ENCODE measurements at places on chromosomes 5 and 9.

DNA sequence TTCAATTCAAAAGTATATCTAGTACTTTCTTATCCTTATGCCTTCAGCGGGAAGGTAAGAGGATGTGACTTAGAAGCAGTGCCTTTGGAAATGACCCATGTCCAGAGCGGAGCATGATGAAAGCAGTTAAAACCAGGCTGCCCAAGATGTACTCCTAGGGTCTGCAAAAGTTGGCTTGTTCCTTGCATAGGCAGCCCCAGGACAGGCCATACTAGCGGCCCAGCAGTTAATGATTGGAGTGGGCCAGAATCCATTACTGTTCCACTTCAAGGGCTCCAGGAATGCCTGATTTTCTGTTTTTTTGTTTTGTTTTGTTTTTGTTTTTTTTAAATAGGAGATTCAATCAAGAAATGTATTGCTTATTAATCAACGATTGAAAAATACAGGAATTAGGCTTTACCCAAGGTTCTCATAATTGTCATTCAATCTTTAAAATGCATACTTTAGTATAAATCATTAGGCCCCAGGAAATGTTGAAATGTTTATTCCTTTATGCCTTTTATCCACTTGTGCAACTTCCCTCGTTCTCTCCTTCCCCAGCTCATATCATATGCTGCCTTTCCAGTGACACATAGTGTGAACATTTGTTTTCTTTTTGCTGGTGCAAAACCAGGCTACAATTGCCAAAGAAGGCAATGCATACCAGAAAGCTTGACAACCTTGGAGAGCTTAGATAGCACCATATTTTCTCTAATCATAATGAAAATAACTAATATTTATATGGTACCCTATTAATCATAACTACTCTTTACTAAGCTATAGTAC lies 190.8 kb downstream of the ARHGEF28 start:
- no peak for DNase-seq

- no peak for DNase-seq
Measured at GRCh38 chr9:92342825-92343488, 17.2 kb downstream of the CENPP start.

GRCh38 chr9:119938871-119939270 lies 569.6 kb upstream of the BRINP1 start:
- no peak for DNase-seq

DNA sequence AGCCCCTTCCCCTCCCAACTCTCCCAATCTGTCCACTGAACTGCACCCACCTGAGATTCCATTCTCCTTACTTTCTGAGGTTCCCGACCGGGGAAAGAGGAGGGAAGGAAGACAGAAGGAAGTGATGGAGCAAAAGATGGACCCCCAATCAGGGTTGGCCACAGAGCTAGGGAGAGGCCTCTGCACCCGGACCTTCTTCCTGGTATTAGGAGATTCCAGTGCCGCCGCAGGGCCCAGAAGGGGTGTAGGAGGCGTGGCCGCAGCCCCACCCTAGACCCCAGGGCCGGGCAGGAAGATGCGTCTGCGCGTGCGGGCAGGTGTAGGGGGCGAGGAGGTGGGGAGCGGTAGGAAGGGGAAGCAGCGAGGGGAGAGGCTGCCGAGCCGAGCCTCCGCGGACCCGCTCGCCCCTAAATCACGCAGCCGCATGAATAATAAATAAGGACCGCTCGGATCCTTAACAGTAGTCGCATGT lies 104.2 kb upstream of the MVB12B start:
- no peak for DNase-seq

- no peak for DNase-seq
Measured at GRCh38 chr9:91303741-91304415, 57.8 kb downstream of the AUH start.

- DNase-seq = no peak
Measured at GRCh38 chr5:147686421-147686820, 96.1 kb downstream of the JAKMIP2 start.

DNA sequence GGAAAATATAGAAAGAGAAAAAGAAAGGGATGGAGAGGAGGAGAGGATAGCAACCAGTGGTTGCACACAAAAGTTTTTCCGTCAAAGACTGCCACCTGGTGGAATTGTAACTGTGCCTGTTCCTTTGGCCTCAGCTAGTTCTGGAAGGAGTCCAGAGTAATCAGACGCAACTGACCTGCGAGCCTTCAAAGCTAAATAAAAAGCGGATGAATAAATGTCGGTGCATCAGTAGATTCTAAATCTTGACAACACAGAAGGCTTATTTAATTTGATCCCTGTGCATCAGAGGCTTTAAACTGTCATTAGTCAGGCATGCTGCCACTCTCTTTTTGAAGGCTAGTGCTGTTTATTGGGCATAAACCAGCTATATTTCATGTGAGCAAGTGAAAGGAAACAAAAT lies 132.9 kb upstream of the ACO1 start:
- DNase-seq = no peak

- no peak for DNase-seq
Measured at GRCh38 chr5:82749461-82749820, 327.8 kb downstream of the TMEM167A start.

DNA sequence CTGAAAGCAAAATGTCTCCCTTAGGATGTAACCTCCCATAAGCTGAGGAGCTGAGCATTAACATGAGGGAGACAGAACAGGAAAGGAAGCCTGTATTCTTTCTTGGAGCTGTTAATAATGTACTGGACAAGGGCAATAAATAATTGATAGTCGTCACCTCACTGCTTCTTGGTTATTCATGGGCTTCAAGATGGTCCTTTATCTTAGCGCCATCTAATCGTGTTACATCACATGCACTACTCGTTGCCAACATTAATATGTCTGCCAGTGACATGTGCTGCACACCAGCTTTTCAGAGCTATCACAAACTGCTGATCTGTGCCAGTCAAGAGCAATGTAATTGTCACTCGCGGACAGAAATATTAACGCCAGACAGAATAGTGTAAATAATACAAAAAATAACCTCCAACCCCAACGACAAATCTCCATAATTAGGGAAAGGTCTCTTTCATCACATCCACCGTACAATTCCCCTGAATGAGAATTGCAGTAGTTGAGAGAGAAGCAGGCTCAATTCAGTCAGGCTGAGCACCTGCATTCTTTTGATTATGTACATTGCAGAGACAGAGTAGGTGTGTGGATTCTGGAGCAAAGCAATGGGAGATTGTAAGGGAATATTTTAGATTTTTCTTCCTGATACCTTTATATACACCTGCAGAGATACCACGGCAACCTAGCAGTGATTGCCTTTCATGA lies 267.1 kb downstream of the SPATA31D1 start:
- DNase-seq = no peak

DNA sequence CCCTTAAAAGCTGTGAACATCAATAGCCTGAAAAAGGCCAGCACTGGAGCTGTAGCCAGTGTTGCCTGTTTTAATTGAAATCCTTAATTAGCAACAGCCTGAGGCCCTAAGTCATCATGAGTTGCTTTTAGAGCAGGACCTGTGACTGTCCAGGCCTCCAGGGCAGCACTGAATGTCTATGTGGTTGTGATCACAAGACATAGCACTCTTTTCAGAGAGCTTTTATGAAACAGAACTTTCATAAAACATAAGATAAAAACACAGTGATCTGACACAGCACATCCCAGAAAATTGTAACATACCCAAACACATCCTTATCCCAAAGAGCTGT lies 85.5 kb upstream of the MYO10 start:
- DNase-seq = no peak

DNA sequence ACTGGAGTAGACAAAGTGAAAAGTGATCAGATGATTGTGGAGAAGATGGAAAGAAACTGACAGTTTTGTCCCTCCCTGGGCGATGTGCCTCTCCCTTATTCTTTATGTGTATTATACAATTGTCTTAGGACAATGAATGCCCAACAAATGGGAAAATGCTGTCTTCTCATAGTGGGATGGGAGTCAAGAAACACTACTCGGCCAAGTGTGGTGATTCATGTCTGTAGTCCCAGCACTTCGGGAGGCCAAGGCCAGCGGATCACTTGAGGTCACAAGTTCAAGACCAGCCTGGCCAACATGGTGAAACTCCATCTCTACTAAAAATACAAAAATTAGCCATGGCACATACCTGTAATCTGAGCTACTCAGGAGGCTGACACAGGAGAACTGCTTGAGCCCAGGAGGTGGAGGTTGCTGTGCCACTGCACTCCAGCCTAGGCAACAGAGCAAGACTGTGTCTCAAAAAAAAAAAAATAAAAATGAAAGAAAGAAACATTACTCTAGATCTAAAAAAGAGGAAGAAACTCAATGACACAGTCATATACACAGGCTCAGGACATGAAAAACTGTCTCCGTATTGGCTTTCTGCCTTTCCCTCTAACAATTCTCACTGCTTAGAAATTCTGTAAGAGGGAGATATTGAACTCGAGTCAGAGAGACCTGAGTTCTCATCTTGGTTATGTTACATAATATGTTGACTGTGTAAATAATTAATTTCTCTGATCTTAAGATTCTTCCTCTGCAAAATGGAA lies 67.9 kb upstream of the TARS1 start:
- no peak for DNase-seq

DNA sequence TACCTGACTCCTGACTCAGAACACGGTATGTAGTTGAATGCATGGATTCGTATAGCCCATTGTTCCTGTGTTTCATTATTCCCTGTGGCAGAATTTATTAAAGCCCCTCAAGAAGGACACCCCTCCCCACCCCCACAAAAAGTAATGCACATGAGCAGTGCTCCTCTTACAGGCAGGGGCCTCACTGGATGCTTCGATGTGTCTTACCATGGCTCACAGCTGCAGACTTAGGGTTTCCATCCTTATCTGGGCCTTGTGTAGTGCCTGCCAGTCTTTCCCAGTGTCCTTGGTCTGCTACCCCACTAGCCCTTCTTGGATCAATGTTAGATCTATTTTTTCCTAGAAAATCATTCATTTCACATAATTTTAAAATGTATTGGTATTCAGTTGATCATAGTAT lies 14.9 kb downstream of the EXOSC3 start:
- no peak for DNase-seq

GRCh38 chr9:100443781-100444768 lies 17.1 kb downstream of the MSANTD3 start:
- no peak for DNase-seq

DNA sequence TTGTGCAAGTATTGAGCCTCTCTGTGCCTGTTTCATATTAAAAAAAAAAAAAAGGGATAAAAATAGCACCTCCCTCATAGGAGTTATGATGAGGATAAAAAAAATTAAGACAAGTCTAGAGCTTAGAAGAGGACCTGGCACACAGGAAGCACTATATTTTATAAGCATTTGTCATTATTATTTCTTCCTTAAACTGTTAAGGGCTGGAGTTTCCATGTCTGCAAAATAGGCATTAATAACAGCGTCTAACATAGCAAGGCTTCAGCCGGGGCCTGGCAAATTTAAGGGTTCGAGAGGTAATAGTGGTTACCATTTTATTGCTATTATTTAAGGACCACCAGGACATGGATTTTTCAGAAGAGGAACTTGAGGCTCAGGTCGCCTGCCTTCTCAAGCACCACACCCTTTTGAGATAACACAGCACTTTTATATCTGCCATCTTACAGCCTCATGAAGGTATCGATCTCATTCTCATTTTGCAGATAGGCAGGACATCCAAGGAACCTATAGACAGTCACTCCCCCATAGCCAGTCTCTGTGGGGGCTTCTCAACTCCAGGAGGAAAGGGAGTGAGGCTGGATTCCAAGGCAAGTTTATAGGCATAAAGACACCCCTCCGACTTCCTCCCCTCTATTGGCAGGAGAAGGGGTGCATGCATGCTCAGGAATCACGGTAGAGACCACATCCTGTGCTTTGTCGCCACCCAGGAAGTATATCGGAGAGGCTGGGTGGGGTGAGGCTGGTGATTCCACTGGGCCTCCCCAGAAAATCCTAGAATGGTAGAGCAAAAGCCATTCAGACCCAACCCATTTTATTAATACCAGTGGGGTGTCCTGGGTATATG lies 2.4 kb downstream of the ANXA6 start:
- no peak for DNase-seq

GRCh38 chr9:86340356-86341006 lies 13.7 kb downstream of the TUT7 start:
- no peak for DNase-seq

DNA sequence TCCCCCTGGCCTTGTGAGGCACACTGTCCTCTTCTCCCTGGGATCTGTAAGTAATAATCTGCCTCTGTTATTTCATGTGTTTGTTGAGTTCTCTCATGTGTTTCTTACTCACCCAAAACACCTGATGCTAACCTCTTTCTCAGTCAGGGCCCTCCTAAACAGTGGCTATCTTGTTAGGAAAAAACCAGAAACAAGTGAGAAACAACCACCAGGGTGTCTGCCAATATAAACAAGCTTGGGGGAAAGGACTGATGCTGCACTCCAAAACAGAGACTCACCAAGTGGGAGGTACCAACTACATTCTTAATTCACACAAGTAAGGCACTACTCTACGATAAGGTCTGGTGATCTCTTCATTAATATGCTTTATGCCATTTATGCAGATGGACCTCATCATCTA lies 564.4 kb downstream of the SEMA5A start:
- no peak for DNase-seq

DNA sequence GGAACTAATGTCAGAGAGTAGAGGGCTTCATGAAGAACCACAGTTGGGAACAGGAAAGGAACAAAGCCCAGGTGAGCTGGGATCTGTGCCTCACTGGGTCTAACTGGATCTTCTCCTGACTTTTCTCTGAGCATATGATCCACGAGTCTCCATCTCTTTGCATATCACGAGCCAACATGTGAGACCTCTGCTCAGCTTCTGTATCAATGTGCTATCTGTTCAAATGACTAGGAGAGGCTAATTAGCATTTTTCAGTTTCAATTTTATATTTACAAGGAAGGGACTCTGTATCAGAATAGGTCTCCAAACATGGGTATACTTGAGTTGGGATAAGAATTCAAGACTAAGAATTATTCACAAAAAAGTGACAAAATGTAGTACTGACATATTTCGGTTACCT lies 73.8 kb upstream of the SGCD start:
- no peak for DNase-seq

DNA sequence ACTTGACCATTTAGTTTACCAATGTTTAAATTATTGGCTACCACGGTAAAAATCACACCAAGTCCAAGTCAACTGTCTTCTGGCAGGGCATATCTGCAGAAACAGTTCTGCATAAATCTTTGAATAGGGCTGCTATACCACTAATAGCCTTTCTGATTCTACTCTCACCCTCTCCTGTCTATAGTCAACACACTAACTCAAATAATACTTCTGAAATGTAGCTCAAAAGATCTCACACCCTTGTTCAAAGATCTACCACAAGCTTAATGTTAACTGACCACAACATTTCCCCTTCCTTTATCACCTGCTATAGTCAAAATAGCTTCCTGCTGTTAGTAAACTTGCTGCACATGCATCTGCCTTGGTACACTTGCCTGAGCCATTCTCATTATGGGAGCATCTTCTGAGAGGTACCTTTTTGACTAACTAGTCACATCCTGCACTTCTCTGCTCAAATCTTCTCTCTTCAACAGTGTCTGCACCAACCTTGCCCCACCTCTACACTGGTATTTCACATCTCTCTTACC lies 319.4 kb downstream of the CDH10 start:
- no peak for DNase-seq

DNA sequence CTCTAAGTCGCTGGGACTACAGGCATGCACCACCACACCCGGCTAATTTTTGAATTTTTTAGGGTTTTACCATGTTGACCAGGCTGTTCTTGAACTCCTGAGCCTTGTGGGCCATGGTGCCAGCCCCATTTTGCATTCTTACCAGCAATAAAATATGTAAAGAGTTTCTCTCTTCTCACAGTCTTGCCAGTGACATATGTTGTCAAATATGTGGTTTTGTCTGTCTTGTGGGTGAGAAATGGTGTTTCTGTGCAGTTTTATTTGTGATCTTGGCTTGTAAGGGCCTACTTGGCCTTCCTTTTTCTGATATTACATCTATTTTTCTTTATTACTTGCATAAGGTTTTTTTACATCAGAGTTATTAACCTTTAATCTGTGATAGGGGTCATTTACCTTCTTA lies 47.1 kb downstream of the SPIN1 start:
- DNase-seq = no peak

GRCh38 chr5:81826128-81826527 lies 75.2 kb upstream of the SSBP2 start:
- DNase-seq = no peak
